Activated B cell treated with CpG ODN at 0.5 μM for 24 hours (primary cell): ENCODE measurements at places on chromosomes 4 and X. TPM values are rescaled to one million over a fixed set of nuclear protein-coding genes. Genes with fewer than 3 reads are reported as not detected.

Gene GAGE2A
- not detected in 2 replicates for total RNA-seq

Gene BANK1
- total RNA-seq = 307 and 336 TPM in 2 replicates

Gene GPR50
- total RNA-seq = not detected in 2 replicates

Gene CRLF2
- total RNA-seq = not detected in 2 replicates
